Activated CD4-positive, alpha-beta T cell treated with anti-CD3 and anti-CD28 coated beads, Interleukin-2, amount 10 ng/mL, durations not matched to agents 7 days and 5 days (primary cell): ENCODE measurements at places on chromosomes 2 and 18. TPM values are rescaled to one million over a fixed set of nuclear protein-coding genes. Genes with fewer than 3 reads are reported as not detected.
A peak's percentile ranks its signal among the peaks of the same experiment; 100 is the strongest.

The PLEKHH2 gene
- 0.20 TPM for total RNA-seq

The NEB gene
- 0.40 TPM for total RNA-seq

The DSC2 gene
- not detected for total RNA-seq

The ASB18 gene
- not detected for total RNA-seq

The EPB41L3 gene
- 14.0 TPM for total RNA-seq

The TPO gene
- not detected for total RNA-seq

The LYPD1 gene
- not detected for total RNA-seq

The ALPG gene
- total RNA-seq, result not detected

The AMER3 gene
- not detected for total RNA-seq

The LRATD1 gene
- not detected for total RNA-seq

The SAG gene
- not detected for total RNA-seq

DNA sequence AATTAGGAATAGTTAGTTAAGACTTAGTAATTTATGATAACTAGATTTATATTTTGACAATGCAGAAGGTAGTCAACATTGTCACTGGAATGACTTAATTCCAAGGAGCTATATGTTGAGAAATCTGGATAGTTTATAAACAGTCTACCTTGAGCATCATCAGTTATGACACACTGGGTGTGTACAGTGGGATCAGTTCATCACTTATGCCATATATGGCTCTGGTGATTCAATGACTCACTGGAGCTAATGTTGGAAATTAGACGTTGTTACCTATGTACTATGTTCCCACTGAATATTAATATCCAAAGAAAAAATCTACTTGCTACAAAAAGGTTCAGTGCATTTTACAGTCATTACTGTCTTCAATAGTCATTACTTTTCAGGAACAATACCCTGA is 34.0 kb upstream of the ITPRID2 start:
- DNase-seq, result no peak

DNA sequence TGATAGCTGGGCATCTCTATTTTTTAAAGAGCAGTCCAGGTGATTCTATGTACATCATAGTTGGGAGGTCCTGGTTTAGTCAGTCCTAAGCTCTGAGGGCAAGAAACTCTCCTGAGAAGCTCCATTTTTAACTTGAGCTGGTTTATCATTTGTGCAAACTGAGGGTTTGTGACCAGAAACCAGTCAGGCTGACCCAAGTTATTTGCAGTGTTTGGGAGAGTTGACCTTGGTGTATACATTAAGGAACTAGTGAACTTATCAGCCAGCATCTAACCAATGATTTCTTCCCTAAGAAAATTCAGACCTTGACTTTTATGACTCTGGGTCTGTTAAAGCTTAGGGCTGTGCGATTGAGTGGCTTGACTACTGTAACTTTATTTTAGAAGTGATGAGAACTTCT is 10.6 kb upstream of the MGAT5 start:
- no peak for DNase-seq

DNA sequence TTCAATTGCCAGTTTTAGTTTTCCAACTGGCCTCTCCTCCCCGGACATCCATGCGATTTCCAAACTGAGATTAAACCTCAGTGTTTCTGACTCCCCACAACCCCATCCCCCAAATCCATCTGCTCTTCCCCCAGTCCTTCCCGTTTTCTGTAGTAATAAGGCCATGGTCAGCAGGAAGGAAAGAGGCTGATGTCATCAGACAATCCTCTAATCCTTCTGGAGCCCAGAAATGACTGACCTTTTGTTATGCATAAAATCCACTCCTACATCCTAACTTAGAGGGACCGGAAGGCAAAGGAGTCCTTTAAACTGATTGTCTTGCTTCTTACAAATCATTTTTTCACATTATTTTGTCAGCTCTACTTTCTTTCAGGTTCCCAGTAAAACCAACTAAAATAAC is 155.8 kb downstream of the INO80D start:
- DNase-seq, result no peak

GRCh38 chr2:170505631-170506275 is 209.4 kb upstream of the SP5 start:
- peak; percentile 10 for DNase-seq

DNA sequence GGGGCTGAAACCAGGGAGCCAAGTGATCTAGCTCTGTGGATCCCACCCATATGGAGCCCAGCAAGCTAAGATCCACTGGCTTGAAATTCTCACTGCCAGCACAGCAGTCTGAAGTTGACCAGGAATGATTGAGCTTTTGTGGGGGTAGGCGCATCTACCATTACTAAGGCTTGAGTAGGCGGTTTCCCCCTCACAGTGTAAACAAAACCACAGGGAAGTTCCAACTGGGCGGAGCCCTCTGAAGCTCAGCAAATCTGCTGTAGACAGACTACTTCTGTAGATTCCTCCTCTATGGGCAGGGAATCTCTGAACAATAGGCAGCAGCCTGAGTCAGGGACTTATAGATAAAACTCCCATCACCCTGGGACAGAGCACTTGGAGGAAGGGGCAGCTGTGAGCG is 96.7 kb downstream of the CCDC148 start:
- DNase-seq, result no peak

DNA sequence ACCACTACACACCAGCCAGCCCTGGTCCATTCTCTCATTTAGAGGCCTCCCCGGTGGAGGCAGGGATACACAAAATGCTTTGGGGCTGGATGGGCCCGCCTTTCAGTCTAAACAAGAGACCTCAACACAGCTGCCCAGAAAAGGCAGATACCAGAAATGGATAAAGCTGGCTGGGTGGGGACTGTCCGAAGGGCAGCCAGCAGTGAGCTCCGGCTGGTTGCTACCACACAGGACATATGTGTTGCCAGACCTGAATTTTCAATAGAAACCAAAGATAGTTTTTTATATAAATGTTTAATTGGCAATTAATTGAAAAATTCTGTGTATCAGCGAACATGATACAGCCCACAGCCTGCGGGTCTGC is 1.4 kb downstream of the GPBAR1 start:
- DNase-seq, result no peak

DNA sequence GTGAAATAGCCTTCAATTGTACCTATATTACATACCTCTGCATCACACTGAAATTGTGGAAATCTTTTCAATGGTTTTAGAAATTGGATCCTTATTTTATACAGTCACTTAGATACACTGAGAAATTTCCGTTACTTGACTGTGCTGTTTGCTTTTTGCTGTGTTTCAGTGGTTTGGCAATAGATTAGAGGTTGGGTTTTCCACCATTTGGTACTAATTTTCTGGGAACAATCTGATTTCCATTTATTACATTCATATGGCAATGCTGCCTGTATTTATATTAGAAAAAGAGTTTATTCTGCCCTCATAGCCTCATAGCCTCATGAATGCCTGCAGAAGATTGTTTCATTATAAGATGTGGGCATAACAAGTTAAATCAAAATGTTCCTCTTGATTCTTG is 285.0 kb downstream of the GULP1 start:
- DNase-seq, result no peak

DNA sequence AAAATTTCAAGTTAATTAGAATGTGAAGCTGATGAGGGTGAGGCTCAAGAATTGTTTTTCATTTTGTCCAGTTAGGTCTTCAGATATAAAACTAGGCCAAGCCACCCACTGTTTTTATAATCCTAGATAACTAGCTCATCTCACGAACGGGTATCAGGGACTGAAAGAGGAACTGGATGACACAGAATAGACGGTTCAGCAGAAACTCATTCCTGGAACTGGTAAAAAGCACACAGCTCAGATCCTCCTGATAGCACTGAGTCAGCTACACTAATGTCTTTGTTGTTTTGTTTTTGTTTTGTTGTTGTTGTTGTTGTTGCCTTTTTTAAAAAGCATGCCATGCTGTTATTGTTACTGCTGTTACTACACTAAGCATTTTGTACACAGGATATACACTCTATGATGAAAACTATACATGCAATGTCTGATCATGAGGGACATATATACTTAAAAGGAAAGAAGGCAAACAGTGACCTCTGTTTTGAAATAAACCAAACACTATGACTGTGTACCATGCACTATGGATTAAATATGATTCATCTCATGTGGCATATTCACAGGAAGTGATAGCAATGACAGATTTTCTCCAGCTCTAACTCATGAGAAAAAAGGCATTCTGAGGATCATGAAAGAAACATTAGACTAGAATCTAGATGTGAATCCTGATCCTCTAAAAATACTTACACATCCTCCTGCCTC is 437.6 kb downstream of the NCKAP5 start:
- DNase-seq, result no peak

- DNase-seq, result no peak
Measured at GRCh38 chr18:47944972-47945852, 14.8 kb upstream of the SMAD2 start.

DNA sequence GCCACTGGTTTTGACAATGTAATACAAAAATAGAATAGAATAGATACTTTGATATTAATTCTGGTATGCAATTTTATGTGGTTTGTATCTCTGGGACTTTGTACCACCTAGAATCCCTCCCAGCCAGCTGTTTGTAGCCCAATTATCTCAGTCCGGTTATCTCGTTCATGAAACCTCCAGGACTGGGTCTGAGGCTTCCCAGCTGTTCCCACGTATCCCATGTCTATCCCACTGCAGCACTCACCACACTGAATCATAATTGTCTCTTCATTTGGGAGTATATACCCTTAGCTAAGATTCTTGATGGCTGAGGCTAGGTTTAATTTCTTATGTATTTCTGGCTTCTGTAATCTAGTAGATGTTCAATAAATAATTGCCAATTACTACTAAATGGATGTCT is 104.4 kb upstream of the MAPRE2 start:
- DNase-seq, result no peak

DNA sequence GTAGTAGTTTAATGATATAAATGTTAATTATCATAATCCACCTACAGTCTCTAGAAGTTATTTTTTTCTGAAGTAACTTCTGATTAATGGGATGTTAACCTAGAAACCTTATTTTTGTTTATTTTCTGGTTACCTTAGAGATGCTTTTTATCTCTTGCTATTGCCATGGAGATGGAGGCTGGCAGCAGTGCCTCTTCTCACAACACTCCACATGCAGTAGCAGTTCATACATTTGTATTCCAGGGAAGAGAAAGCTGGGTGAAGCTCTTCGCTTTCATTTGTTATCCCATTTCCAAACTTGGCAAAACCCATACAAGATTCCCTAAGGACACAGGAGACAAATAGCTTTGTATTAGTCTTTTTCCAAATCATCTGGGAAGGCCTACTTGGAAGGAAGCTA is 1794.1 kb upstream of the LRRTM1 start:
- no peak for DNase-seq

DNA sequence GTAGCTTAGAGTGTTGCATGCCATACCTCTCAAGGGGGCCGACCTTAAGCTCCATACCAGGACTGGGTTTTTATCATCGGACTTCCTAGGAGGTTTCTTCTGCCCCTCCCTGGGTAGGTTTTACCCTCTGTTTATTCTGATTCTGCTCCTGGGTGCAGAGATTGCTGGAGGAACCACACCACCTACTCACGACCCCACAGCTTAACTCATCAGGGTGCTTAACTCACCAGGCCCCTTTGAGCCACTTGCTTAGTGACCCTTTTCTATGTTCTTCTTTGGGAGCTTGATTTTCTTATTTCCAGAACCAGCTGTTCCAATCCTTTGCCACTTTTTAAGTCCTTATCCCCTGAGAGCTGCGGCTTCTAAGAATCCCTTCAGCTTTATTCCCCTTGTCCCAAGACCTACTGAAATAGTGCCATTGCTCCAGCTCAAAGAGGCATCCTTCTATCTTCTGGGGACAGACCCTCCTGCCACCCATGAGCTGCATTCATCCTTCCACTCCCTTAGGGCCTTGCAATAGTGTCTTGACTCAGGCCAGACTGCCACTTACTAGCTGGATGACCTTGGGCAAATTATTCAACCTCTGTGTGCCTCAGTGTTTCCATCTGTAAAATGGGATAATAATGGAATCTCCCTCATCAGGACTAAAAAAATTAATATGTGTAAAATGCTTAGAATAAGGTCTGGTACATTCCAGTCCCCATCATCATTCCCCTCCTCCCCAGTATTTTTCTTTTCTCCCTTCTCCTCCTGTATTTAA is 5.8 kb downstream of the OXER1 start:
- DNase-seq, result no peak

- no peak for DNase-seq
Measured at GRCh38 chr2:133975676-133976428, 278.0 kb upstream of the MGAT5 start.

DNA sequence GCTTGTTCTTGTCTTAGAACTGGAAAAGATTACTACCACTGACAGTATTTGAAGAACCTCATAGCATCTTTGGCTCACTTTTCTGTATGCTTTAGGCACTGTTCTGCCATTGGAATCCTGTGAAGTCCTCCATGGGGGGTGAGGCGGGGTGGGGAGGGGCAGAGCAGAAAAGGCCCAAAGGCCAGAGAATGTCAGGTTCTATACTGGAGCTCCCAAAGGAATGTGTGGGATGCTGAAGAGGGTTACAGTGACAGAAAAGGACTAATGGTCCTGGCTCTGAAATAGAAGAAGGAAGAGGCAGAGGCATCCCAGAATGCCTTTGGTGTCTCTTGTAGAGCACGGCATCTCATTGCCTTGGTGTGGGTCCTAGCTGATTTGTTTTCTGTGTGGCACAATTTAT is 141.9 kb downstream of the HAUS1 start:
- no peak for DNase-seq

GRCh38 chr2:85111819-85112281 is 21.3 kb upstream of the TCF7L1 start:
- no peak for DNase-seq

- DNase-seq, result no peak
Measured at GRCh38 chr18:39366656-39367055, 1801.1 kb upstream of the CELF4 start.

GRCh38 chr2:199914372-199914958 is 3.4 kb downstream of the C2orf69 start:
- DNase-seq, result no peak

GRCh38 chr2:151261977-151262291 is 271 bp upstream of the RBM43 start:
- no peak for DNase-seq

GRCh38 chr18:58495207-58495606 is 133.7 kb downstream of the ALPK2 start:
- no peak for DNase-seq

DNA sequence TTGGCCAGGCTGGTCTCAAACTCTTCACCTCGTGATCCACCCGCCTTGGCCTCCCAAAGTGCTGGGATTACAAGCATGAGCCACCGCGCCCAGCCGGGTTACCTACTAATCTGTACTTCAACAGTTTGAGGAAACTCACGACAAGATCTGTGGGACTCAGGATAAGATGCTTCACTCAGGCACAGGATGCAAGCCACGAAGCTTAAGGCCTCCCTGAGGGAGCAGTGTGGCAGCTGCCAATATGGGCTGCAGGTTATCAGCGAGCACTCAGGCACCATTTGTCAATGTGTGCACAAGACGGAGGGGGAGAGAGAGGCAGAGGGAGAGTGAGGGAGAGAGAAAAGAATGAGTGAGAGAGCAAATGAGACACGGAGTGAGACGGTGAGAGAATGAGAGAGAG is 173.6 kb upstream of the RAB6C start:
- DNase-seq, result no peak

DNA sequence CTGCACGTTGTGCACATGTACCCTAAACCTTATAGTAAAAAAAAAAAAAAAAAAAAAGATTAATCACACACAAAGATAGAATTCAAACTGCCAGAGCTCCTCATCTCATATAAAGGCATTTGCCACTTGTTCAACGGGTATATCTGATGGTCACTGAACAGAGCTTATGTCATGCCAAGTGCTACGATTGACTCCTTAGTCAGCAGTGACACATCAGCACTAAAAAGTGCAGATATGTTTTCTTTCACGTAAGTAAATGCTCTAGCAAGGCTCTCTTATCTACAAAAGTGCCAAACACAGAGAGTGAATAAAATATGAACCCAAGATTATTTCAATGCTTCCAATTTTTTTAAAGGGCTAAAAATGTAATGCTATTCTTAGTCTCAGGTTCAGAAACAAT is 1.1 kb downstream of the LMAN1 start:
- DNase-seq, result no peak
